ENCODE measurements at places on chromosomes 16 and 17.

- peak; percentile 45 for DNase-seq
Measured at GRCh38 chr17:39244016-39244599, 18.4 kb upstream of the STAC2 start.

- peak; percentile 88 for DNase-seq
Measured at GRCh38 chr16:11032922-11033291, 88.5 kb downstream of the CLEC16A start.

DNA sequence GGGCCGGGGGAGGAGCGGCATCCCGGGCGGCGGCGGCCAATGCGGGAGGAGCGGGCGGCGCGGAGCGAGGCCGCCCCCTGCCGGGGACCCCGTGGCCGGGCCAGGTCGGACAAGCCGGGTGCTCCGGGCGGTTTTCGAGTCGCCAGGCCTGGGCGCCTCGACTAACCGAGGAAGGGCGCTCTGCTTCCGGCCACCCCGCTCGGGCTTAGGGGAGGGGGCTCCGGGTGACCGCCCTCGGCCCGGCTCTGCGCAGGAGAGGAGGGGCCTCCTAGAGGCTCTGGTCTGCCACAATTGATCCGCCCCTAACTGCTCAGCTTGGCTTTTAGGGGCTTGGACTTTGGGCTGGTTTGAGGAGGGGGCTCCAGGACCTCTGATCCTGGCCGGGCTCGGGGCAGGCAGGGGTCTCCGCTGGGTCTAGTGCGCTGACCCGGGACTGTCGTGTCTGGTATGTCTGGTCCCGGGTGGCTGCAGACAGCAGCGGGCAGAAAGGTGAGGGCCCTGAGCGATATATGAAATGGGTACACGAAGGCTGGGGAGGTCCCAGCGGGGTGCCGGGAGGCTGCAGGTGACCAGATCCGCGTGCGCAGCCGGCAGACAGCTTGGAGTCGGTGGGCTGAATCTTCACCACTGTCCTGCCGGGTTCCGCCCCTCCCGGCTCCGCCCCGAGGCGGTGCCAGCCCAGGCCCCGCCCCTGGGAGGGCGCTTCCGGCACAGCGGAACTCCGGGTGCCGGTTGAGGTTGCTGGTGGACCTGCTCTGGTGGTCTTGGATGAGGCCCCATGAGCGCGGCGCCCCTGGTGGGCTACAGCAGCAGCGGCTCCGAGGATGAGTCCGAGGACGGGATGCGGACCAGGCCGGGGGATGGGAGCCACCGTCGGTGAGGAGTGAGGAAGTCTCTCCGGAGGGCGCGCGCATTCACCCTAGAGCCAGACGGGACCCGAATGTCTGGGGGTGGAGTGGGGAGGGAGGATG, at the start of gene USB1:
USB1 (plus strand) TSS at position 702 of the 971 bp plus-strand sequence; CDS start at position 779, 77 bp downstream.
- peak; percentile 81 for DNase-seq

- peak; percentile 52 for DNase-seq
Measured at GRCh38 chr17:42817866-42818265, 6.2 kb downstream of the BECN1 start.

DNA sequence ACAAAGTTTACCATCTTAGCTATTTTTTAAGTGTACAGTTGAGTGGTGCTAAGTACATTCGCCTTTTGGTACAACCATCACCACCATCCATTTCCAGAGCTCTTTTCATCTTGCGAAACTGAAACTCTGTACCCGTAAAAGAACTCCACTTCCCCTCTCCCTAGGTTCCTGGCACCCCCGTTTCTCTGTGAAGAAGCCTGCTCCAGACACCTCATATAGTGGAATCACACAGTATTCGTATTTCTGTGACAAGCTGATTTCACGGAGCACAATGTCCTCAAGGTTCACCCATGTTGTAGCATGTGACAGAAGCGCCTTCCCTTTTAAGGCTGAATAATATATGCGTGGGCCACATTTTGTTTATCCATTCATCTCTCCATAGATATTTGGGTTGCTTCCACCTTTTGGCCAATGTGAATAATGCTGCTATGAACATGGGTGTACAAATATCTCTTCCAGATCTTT, 54.2 kb upstream of the MAP3K14 start:
- DNase-seq: peak; percentile 37

- DNase-seq: no peak
Measured at GRCh38 chr17:60149691-60150582, at the start of gene CA4. TSS of gene CA4 (plus strand) at chr17:60149973. CDS start at chr17:60150035, 62 bp downstream.

- DNase-seq: no peak
Measured at GRCh38 chr16:56196381-56196780, 5.1 kb downstream of the GNAO1 start.

GRCh38 chr17:59848778-59849177, 44.0 kb downstream of the TUBD1 start:
- peak; percentile 76 for DNase-seq

DNA sequence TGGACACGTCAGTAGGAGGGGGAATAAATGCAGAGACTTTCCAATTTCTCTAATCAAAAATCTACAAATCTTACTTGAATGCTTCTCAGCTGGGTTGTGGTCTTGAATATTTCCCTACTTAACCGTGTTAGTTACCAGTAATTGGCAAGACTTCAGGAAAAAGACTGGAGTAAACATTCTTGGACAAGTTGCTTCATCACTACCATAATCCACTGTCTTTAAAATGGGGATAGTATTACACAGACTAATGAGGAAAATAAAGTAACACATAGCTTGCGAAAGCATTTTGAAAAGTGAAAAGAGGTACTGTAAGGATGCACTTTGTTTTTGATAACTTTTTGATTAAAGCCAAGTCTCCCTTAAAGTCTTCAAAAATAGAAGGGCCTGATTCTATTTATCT, 18.4 kb downstream of the MYH1 start:
- DNase-seq: no peak

GRCh38 chr17:18246880-18247612, 11.5 kb downstream of the FLII start:
- DNase-seq: peak; percentile 33

GRCh38 chr16:4922721-4923342, 14.1 kb downstream of the PPL start:
- DNase-seq: no peak

DNA sequence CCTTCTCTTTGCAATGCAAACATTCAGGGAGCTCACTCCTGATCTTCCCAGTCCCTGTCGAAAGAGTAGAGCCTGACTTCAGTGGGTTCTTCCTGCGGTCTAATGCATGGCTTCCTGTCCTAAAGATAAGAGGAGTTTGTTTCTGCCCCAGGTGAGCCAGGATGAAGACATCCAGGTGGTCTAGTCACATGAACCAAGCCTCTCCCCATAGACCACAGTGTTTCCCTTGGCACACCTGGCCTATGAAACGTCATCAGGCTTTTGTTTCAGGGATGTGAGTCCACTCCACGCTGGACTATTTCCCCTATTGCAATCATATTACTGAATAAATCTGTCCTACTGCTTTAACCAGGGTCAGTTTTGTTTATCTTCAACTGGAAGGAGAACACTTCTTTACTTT, 21.1 kb downstream of the CES1 start:
- no peak for DNase-seq

- DNase-seq: no peak
Measured at GRCh38 chr17:67466251-67466796, 89.2 kb downstream of the PITPNC1 start.

DNA sequence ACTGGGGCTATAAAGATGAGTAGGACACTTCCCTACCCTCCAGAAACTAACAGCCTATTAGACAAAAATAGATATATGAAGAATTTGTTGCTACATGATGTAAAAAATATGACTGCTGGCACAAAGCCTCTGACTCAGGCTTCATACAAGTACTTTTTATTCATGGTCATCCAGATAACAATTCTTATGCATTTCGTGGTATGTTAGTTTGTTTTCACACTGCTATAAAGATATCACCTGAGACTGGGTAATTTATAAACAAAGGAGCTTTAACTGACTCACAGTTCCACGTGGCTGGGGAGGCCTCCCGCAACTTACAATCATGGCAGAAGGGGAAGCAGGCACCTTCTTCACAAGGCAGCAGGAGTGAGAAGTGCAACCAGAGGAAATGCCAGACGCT, 112.5 kb upstream of the HLF start:
- DNase-seq: peak; percentile 5

DNA sequence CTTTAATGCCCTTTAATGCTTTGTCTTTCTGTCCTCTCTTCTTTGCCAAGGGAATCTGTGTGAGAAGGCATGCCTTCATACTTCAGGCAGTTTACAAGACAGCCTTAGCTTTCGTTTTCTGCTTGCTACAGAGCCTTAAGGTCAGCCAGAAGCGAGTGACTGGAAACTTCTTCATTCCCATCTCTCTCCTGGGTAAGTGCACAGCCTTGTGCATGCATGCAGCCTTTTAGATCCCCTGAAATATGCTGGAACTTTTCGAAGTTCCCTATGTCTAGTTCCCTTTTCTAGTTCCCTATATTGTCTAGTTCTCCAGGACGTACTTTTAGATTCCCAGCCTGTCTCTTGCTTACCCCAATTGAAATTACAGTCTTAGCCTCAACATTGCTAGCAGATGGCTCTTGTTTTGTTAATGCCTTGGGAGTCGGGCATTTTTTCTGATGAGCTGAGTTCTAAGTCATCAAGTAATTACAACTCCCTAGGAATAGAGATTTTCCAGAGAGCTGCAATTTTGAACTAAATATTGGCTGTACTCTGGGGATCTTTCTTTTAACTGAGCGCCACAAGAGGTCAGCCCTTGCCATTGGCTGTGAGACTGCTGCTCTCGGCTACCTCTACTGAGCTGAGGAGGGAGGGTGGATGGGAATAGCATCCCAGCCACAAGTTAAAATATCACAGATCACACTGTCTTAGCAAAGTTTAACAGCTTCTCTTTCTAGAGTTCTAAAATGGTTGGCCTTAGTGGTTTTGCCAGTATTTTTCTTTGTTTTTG, 22.7 kb upstream of the PPM1D start:
- DNase-seq: peak; percentile 38

DNA sequence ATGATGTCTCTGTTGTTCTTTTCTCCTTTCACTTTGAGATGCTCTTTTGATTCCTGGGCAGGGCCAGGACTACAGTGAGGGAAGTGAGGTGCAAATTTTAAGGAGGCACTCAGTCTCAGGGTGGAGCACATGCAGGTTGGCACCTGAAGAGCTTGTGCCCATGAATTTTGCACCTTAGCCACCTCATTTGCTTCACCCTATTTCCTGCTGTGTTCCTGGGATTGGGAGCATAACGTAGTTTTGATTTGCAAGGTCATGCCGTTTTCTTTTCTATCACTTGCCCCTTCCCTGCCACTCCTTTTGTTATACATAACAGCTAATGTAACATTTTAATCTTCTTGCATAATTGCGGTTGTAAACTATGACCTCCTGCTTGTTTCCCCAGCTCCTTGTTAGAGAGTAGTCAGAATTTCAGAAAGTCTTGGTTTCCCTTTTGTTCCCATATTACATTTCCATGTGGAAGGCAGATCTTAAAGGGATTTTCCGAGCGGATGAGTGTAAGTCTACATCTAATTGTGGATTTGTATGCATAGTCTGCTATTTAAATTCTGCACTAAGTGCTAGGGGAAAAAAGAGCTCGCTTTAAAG, 9.8 kb downstream of the PMFBP1 start:
- no peak for DNase-seq

DNA sequence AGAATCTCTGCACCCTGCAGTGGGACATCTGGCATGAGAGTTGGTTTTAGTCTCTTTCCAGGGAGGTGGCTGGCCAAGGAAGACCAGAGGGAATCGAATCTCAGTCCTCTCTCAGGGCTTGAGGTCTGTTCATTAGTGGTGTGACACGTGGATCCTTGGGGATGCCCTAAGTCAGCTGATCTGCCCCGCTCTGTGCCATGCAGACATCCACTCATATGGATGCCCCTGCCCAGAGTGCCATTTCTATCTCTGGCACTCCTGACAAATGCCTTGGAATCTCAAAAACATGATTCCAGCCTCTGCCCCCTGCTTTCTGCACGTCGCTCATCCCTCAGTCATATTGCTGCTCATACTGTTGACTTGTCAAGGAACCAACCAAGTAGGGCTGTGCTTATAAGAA, 38.8 kb downstream of the WSCD1 start:
- no peak for DNase-seq

DNA sequence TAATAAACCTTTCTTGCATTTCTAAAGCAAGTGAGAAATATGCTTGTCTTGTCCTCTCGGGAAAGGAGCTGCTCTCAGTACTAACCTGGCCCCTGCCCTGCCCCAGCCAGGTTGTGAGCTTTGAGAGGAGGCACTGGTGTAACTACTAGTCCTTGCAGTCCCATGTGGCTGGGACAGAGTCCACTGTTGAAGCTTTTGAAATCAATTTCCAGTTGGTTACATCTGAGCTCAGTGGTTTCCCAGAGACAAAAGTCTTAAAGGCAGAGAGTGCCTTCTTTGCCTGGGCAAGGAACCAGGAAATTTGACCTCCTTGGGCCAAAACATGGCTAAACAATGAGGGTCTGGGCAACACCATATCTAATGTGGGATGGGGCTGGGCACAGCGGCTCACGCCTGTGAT, 48.7 kb downstream of the GSG1L start:
- no peak for DNase-seq

- DNase-seq: peak; percentile 38
Measured at GRCh38 chr17:17692353-17693252, 11.3 kb downstream of the RAI1 start.

GRCh38 chr16:87266846-87267245, 50.3 kb downstream of the C16orf95 start:
- no peak for DNase-seq

GRCh38 chr17:38702916-38703741, 1.9 kb upstream of the MLLT6 start:
- no peak for DNase-seq

- DNase-seq: no peak
Measured at GRCh38 chr16:75236232-75236631, 15.2 kb downstream of the BCAR1 start.
